ENCODE measurements at places on chromosomes 5 and 9.

GRCh38 chr9:72151104-72151503, 1.9 kb downstream of the GDA start:
- DNase-seq = no peak

DNA sequence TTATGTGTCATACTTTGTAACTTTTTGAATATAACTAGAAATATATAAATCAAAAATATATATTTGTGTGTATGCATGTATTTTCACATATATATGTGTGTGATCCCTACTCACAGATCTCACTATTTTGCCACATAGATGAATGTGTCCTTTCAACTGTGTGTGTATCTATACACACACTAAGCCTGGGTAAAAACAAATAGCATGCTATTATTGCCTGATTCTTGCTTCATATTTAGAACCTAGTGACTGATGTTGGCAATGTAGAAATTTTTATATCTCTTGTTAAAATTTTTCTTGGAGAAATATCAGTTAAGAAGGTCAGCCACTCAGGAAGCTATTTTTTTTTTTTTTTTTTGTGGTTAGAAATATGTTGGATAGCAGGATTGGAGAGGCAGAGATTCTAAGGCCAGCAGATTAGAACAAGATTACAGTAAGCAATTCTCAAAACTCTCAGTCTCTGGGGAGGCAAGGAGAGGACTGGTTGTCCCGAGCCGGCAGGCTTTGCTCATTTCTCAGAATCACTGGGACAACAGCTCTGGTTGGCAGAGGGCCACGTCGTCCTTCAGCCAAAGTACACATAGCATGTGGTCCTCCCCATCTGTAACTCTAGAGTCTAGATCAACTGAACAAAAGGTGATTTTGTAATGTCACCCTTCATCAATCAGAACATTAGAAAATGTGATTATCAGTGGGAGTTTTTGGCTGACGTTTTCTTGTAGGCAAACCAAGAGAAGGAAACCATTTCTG, 19.7 kb downstream of the C6 start:
- no peak for DNase-seq

DNA sequence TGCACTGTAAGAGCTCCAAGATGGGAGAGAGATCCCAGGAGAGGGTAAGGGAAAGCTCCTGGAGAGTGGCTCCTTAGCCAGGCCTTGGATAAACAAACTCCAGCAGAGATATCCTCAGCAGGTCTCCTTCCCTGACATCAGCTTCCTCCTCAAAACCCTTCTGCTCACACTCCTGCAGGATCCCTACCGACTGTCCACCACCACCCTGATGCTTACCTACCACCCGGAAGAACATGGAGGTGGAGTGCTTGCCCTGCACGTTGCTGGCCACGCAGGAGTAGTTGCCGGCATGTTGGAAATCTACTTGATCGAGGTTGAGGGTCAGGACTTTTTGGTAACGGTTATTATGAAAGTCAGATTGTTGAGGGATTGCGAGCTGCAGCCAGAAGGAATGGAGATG, 9.3 kb downstream of the CSF1R start:
- DNase-seq = no peak

DNA sequence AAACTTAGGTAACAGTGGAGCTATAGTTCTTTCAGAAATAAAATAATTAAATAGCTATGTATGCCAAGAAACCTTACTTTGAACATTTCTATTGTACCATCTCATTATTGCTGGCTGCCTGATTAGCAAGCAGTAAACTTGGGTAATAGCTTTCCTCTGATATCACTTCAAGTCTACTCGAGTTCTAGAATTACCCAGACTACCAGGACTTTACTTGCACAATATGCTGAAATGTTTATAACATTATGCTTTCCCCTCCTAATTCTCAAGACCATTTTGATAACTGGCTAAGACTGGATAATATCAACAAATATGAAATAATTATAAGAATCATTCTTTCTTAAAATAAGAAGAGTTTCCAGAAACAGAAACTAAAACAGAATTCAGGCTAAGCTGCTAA, 512.6 kb downstream of the RAB3C start:
- no peak for DNase-seq

DNA sequence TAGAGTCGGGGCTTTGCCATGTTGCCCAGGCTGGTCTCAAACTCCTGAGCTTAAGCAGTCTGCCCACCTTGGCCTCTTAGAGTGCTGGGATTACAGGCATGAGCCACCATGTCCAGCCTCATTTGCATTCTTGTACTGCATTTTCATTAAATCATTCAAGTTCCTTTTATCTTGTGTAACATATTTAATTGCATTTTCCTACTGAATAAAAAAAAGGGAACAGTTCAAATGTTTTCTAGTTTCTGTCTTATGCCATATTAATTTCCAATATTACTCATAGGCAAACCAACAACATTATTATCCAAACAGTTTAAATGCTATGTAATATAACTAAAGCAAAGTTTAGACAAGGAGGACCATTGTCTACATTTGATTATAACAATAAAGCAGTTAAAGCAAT, 6.1 kb downstream of the SLC31A1 start:
- DNase-seq = no peak

DNA sequence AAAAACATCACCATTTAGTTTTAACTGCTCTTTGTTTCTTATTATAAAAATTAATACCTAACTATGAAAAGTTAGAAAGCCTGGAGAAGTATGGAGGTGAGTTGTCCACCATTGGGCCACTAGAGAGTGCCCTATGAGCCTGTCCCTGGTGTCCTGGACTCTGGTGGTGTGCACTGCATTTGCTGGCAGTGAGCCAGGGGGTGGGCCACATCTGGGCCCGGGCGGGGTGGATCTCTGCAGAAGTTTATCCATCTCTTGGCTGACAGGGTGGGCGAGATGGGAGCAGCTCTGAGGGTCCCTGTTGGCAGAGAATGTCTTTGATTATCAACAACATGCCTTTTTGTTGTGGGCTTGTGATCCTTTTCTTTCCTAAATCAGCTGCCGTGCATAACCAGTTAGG, 8.2 kb downstream of the TENT4A start:
- DNase-seq = no peak

GRCh38 chr5:38681966-38682365, 125.5 kb upstream of the LIFR start:
- DNase-seq = no peak

DNA sequence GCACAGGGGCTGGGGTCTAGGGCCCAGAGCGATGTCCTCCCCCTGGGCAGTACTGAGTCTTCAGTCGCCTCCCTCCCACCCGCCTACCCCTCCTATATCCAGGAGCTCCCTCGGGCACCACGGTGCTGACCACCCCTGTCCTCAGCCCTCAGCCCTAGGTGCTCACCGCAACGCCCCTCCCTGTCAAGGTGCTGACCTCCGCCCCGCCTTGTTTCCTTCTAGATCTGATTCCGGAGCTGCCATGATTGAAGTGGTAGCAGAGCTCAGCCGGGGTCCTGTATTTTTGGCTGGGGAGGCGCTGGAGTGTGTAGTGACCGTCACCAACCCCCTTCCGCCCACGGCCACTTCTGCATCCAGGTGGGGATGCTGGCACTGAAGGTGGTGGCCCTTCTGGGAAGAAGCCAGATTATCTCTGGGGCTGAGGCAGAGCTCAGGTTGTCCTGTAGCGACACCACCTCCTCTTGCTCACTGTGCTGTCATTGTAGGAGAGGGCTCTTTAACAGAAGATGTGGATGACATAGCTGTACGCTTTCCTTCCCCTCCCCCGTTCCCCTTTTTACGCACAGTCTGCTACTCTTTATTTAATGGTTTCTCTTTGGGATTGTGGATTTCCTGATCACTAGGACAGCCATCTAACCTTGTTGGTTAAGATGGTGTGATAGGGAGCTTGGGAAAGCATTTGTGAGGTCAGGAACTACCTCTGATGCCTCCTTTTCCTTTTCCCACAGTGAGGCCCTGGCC, 598 bp downstream of the RGP1 start:
- DNase-seq = no peak

DNA sequence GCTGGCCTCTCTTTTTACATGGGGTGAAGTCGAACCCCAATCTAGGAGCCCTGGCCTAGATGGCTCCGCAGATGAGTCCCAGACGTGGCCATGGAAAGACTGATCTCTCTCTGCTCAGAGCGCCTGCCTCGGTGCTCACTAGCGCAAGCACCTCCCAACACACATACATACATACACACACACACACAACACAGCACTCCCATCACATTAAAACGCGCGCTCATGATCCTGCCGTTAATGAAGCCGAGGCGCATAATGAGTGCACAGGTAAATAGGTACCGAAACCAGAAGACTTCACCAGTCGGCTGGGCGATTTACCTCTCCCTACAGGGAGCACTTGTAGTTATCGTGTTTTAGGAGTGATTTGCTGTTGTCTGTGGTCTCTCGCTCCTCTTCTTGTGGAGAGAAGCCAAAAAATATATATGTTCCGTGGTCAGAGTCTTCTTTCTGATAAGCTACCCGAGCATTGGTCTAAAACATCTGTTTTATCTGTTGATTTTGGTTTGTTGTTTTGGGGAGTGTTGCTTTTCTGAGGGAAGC, 207.7 kb downstream of the MEF2C start:
- no peak for DNase-seq

DNA sequence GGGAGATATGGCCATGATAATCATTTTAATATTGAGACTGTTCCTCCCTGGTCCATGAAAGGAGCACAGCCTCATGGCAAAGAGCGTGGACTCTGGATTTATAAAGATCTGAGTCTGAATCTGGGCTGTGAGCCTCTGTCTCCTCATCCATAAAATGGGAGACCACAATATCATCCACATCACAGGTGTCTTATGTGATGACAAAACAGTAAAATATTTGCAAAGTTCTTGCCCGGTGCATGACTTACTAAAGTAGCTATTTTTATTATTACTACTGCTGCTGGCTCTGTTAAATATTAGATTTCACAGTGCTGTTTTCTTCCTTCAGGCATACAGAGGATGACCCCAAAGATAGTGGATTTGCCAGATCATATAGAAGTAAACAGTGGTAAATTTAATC, 74.1 kb downstream of the TEK start:
- DNase-seq = no peak

- no peak for DNase-seq
Observed at GRCh38 chr5:154088801-154089200, 50.0 kb downstream of the MFAP3 start.

- DNase-seq = no peak
Observed at GRCh38 chr5:66529182-66529581, 67.0 kb upstream of the MAST4 start.

DNA sequence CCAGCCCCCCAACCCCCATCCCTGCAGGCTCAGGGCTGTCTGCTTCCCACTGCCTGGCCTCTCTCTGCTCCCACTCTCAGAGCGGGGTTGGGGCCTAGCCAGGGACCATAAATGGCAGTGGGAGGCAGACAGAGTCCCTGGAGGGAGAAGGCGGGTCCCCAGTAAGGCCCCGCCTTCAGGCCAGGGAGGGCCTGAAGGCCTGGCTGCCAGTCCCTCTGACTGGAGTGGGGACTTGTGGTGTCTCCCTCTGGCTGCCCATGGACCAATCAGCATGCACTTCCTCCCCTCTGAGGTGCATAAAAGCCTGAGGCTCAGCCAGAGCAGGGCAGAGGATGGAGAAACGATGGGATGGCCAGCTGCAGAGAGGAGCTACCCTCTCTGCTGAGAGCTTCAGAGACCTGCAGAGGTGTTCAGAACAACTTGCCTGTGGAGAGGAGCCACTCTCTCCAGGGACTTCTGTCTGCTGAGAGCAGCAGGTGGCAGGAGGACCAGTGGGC, 2.7 kb upstream of the BTNL9 start:
- DNase-seq = no peak
